ENCODE measurements at places on chromosomes 2 and 18. TPM values are rescaled to one million over a fixed set of nuclear protein-coding genes. Genes with fewer than 3 reads are reported as not detected.

Gene TTC31
- 38.3 TPM for total RNA-seq

Gene HOXD12
- 0.17 TPM for total RNA-seq

Gene TMEM131
- total RNA-seq, result 18.6 TPM

Gene SLC23A3
- 0.55 TPM for total RNA-seq

GRCh38 chr2:71634567-71634966 lies 181.2 kb downstream of the DYSF start:
- no peak for DNase-seq
- H3K27ac ChIP-seq, result no peak overlapping the region
- H3K4me3 ChIP-seq, result no peak overlapping the region
- H3K4me1 ChIP-seq, result peaks cover 6% of the 10 kb centered on the region

- no peak overlapping the region for H3K27ac ChIP-seq
- peaks cover 13% of the 10 kb centered on the region for H3K4me1 ChIP-seq
- no peak for DNase-seq
- no peak overlapping the region for H3K4me3 ChIP-seq
- H3K36me3 ChIP-seq, result peaks cover 9% of the 10 kb centered on the region
Observed at GRCh38 chr18:23066060-23066459, 69.2 kb upstream of the CABLES1 start.

DNA sequence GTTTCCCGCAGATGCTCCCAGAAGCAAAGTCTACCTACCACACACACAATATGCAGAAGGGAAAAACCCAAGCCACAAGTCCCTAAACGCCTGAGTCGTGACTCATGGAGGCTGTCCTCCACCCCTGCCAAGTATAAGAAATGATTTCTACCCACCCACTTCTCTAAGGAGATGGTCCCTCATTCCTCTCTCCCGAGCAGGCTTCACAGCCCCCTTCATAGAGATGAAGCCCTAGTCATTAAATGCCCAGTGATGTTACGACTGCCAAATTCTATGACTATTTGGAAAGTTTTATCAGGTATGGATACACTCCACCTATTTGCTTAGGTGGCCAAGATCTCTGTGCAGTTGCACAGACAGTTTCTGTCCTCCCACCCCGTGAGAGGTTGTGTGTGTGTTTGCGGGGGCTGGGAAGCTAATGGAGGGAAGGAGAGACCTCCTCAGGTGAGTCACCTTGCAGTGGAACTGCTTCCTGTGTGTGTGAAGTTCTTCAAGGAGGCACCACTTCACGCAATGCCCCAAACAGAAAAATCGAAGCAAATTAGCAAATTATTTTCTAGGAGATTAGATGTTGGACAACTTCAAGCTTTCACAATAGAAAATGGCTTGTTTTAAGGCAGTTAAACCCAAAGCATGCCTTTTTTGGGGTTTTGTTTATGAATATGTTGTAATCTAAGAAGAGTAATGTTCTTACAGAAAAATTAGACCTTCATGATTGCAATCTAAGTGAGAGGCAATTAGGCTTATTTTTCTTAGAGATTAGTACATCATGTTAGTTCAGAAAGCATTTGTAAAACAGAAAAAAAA lies 175.2 kb downstream of the TGIF1 start:
- no peaks in the 10 kb centered on the region for H3K27me3 ChIP-seq
- DNase-seq, result no peak
- H3K4me3 ChIP-seq, result no peak overlapping the region
- H3K4me1 ChIP-seq, result peaks cover 38% of the 10 kb centered on the region

- no peak overlapping the region for H3K27ac ChIP-seq
- peaks cover 81% of the 10 kb centered on the region for H3K36me3 ChIP-seq
- no peaks in the 10 kb centered on the region for H3K4me1 ChIP-seq
- DNase-seq, result no peak
- peaks cover 5% of the 10 kb centered on the region for H3K27me3 ChIP-seq
Observed at GRCh38 chr2:5589183-5589582, 103.0 kb upstream of the SOX11 start.

Data from WTC11 (cell line).